ENCODE measurements at places on chromosomes 1 and 21.

DNA sequence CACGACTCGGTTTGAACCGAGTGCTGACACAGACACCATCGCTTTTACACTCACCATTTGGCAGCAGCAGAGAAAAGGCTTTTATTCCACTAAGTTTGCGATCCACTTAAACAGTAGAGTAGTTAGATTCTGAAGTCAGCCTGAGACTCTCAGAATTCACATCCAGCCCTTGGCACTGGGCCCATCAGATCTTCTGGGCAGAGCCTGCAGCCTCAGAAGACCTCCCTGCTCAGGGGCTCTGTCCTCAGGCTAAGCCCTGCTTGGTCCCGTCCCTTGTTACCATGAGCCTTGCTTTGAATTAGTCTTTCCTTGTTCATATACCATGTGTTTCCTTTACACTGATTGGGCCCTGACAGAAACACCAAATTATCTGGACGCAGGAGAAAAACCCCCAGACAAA, 41.4 kb upstream of the AJAP1 start:
- no peak for DNase-seq

DNA sequence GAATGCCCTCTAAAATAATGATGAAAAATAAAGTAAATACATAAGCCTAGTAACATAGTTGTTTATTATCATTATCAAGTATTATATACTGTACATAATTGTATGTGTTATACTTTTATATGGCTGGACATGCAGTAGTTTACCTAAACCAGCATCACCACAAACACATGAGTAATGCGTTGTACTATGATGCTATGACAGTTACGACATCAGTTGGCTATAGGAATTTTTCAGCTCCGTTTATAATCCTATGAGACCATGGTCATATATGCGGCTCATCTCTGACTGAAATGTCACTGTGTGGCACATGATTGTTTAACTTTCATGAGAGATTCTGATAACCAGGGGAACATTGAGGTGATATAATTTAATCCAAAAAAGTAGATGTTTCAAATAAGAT, 352.1 kb downstream of the ST6GALNAC3 start:
- DNase-seq, result no peak

DNA sequence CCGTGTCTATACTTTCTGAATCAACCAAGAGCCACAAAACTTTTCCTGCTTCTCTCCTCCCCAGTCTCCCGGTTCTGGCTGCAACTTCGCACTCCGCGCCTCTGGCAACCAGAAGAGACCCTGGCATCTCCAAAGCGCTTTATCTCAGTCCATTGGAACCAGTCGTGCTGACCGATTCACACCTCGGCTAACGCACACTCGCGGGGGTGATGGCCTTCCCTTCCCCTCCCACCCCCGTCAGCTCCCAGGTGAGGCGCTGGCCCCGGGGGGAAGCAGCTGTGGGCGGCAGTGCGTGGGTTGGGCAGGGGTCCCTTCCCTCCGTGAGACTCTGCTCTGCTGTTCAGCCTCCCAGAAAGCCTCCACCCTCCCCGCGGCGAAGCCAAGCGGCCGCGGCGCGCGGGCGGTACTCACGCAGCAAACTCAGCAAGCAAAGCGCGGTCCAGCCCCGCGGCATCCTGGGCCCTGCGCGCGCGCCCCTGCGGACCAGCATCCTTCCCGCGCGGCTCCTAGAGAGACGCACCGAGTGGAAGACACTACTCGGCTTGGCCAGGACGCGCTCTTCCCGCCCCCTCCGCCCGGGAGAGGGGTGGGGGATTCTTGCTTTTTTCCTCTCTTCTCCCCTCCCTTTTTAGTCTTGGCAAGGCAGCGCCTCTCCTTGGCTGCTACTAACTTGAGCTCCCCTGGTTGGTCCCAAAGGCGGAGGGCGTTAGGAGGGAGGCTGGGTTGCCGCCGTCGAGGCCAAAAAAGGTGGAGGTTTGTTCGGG, at the start of gene CD34:
Gene CD34 (minus strand): TSS at position 535 of the 764 bp plus-strand sequence. CDS start 45 bp downstream, at position 490.
- DNase-seq, result no peak

DNA sequence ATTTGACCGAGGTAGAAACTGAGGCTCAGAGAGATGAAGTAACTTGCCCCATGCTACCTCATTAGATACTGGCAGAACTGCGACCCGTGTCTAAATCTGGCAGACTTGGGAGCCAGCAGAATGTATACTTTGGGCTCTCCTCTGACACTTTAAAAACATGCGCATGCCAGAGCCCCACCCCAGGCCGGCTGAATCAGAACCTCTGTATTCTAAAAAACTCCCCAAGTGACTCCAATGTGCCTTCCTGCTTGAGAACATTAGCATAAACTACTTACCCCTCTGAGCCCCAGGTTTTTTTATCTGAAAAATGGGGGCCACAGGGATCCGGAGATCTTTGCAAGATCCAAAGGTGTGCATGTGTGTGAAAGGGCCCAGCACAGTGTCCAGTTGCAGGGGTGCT, 344.7 kb upstream of the USP24 start:
- no peak for DNase-seq

DNA sequence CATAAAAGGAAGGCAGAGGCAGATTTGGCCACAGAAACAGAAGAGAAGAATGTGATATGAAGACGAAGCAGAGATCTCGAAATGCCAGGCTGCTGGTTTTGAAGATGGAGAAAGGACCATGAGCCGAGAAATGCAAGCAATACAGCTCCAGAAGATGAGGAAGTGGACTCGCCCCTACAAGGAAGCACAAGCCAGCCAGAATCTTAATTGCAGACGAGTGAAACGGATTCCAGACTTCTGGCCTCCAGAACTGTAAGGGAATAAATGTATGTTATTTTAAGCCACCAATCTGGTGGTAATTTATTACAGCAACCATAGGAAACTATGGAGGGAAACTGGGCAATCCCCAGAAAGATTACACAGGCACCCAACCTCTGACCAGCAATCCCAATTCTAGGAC, 24.1 kb downstream of the TARBP1 start:
- no peak for DNase-seq

DNA sequence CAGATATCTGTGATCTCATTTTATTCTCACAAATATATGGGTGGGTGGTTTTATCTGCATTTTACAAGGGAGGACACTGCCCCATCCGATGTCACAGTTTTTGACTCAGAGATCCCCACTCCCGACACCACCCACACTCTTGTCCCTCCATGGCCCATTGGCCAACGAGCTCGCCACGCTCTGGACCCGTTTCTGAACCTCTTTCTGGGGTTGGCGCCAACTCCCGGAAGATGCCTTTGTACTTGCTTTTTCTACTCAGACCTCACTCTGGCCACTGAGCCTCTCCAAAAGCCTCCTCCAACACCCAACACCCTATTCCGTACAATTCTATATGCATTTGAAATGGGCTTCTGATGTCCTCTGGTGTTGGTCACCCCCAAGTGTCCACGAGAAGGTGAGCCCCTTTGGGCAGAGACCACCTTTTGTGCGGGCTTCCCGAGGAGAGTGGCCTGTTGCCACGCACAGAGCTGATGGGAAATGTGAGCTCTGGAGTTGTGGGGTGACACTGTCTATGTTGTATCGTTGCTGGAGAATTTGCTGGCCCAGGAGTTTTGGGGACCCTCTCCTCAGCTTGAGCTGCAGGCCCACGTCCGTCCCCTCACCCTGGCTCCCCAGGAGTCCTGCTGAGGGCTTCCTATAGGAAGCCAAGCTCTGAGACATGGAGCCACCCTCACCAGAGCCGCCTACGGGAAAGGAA, 366.9 kb upstream of the VAMP3 start:
- no peak for DNase-seq

- no peak for DNase-seq
These were observed 3.7 kb upstream of the ZNF326 start for GRCh38 chr1:89990976-89991831.

DNA sequence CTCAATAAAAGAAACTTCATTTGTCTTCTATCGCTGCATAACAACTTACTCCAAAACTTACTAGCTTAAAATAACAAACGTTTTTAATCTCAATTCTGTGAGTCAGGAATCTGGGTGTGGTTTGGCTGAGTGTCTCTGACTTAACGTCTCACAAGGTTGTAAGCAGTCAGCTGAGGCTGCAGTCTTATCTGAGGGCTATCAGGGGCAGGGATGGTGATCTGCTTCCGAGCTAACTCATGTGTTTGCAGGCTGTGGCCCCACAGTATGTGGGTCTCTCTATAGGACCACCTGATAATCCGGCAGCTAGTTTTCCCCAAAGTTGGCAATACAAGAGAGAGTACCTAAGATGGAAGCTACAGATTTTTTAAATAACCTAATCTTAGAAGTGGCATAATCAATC, 234.2 kb upstream of the FGGY start:
- DNase-seq, result no peak

GRCh38 chr1:154873321-154873950, 3.4 kb upstream of the KCNN3 start:
- no peak for DNase-seq

DNA sequence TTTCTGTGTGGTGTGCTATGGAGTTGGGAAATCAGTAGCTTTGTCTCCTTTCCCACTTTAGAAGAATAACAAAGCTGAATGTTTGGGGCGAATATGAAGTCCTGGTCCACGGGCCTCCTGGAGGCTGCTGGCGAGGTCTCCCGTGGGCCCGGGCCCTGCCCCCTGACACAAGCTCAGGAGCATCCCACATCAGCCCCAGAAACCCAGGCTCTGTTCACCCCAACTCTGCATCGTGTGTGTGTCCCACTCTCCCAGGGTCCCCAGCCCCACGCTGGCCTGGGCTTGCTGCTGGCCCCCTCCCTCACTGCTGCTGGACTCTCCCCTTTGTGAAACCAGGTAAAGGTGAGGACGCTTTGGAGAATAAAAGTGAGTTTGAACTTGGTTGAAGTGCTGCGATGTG, 8.1 kb downstream of the PRDM16 start:
- no peak for DNase-seq

- DNase-seq, result no peak
These were observed 20.4 kb downstream of the LEPR start for GRCh38 chr1:65440915-65441314.

GRCh38 chr1:183674339-183674738, 21.2 kb upstream of the APOBEC4 start:
- no peak for DNase-seq

DNA sequence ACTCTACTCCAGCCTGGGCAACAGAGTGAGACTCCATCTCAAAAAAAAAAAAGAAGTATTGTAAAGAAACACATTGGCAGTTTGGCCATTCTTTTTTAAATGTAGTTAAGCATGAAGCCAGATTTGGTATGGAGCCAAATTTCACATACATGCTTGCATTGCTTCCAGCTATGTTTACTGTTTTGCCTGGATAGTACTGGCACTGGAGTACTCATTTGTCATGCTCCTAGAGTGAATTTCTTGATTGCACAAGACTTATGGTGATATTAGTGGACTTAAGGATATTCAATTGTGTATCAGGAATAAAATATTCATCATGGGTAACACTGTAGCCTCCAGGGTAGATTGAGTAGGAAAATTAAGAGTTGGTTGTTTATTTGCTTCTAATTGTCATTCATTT, 24.5 kb upstream of the SLC9A1 start:
- no peak for DNase-seq

GRCh38 chr1:192903142-192903541, 94.3 kb downstream of the RGS2 start:
- DNase-seq, result no peak

- no peak for DNase-seq
These were observed 473.5 kb downstream of the PTPRU start for GRCh38 chr1:29709704-29710280.

All from GM18507 (cell line).